Non-pigmented ciliary epithelial cell (primary cell): ENCODE measurements at places on chromosomes 3 and 15.

GRCh38 chr15:36810656-36811449 lies 231.4 kb downstream of the CDIN1 start:
- no peak for DNase-seq

DNA sequence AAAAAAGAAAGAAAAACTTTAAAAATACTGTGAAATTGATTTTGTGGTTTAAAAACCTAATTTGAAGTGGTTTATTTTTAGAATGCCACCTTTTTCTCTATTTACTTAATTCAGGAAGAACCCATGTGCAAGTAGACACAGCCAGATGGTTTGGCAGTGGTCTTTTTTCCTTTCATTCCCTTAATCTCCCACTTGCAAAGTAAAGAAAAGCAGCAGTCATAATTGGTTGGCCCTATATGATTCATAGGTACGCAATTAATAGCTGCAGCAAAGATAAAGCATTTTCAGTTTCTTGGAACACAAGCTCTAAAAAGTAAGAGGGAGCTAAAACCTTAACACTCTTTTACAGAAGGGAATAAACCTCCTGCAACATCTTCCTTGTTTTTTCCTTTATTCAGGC lies 115.3 kb downstream of the MECOM start:
- no peak for DNase-seq

DNA sequence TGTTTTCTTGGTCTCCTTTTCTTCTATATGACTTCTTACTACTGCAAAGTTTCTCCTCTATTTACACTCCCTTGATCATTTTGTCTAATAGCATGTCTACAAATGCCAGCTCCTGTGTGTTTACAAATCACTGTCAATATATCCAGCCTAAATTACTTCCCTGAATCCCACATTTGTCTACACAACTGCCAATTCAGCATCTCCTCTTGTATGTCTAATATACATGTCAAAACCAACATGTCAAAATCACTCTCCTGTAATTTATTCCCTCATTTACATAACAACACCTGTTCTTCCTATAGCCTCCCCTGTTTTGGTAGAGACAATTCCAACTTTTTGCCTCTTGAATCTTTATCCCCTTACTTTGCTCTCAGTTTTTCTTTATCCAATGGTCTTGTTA lies 359.3 kb downstream of the PLOD2 start:
- no peak for DNase-seq

GRCh38 chr3:186004209-186004608 lies 66.4 kb upstream of the TRA2B start:
- no peak for DNase-seq
